Motor neuron (in vitro differentiated cells): ENCODE measurements at places on chromosomes 12 and 14. TPM values are rescaled to one million over a fixed set of nuclear protein-coding genes. Genes with fewer than 3 reads are reported as not detected.

- no peak for ATAC-seq
Measured at GRCh38 chr12:84554199-84554723, 358.3 kb downstream of the SLC6A15 start.

DNA sequence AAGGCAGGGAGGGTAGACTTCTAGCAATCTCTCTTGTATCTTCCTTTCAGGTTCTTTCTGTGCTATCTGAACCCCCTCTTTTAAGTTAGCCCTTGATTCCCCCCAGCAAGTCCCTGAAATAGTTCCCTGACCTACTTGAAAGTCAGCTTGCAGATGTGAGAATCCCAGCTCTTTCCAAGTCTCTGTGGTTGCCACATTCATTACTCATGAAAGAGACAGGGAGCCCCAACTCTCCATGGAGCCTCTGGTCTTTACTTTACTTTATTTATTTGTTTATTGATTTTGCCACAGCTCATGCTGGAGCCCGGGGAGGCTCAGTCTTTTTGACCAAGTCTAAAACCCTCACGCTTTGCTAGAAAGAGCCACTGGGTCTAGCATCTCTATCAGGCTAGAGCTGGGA, 193.6 kb upstream of the FAR2 start:
- no peak for ATAC-seq

GRCh38 chr14:94885481-94886155, 115.7 kb upstream of the GSC start:
- ATAC-seq = no peak

DNA sequence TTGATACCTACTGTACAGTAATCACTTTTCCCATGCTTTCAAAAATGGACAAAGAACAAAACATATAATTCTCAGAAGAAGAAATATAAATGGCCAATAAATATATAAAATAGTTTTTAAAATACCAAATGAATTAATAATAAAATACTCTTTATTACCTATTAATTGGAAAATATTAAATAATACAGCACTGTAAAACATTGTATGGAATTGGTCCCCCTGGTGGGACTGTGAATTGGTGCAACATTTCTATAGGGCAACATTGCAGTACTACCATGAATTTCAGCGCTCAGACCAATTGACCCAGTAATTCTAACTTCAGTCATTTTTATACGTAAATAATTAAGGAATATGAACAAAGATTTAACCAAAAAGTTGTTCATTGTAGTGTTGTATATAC, 162.6 kb downstream of the PELI2 start:
- no peak for ATAC-seq

DNA sequence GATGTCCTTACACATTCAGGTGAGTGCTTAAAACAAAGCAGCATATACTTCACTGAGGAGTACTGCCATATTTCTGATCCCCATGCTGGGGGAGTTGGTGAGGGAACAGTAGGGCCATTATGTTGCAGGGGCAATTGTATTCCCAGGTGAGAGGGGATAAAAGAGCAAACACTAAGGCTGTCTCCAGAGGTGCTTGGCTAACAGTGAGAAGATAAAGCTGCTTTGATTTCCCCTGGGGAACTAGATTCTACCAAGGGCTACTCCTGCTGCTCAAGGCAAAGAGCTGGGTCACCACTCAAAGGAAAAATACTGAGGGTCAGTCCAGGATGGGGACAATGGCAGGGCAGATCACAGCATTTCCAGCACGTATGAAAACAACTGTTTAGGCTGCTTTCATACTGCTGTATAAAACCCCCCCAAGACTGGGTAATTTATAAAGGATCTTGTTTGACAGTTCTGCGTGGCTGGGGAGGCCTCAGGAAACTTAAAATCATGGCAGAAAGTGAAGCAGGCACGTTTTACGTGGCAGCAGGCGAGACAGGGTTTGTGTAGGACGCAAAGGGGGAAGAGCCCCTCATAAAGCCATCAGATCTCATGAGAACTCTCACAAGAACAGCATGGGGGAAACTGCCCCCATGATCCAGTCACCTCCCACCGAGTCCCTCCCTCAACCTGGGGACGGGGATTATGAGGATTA, 47.8 kb upstream of the OR5AU1 start:
- no peak for ATAC-seq

- peak; percentile 73 for ATAC-seq
Measured at GRCh38 chr12:23631786-23632377, 317.6 kb downstream of the SOX5 start.

DNA sequence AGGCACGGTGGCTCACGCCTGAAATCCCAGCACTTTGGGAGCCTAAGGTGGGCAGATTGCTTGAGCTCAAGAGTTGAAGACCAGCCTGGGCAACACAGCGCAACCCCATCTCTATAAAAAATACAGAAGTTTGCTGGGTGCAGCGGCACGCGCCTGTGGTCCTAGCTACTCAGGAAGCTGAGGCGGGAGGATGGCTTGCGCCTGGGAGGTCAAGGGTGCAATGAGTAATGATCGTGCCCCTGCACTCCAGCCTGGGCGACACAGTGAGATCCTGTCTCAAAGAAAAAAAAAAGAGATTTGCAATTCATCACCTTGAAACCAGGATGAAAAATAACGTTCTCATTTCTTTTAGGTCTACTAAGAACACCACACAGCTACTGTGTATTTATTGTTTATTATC, 4.0 kb downstream of the STX2 start:
- ATAC-seq = no peak

SLC10A1 gene
- total RNA-seq = 0.59 and 0.83 TPM in 2 replicates
